ENCODE measurements at places on chromosomes 7 and 10.
A peak's percentile ranks its signal among the peaks of the same experiment; 100 is the strongest.

DNA sequence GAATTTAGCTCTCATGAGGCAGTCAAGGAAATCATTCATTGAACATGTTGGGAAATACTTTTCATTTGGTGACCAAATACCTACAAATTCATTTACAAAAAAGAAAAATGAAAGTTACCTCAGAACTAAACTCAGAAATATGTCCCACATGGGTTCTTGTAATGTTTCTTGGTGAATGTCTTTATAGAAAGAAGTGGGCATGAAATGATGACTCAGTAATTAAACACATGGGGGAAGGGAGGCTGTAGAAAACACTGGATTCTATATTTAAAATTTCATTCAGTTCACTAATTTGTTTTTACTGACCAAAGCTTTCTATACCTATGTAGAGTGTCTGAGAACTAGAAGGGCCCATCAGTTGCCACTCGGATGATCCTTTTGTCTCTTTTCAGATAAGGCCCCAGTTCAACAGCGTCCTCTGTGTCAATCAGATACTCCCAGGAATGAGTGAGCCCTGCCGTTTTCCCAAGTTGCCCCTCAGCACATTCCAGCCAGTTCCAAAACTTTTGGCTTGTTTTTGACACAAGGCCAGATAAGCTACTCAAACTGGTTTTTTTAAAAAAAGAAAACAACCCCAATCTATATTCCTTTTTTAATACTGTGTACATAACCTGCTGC lies 49.3 kb upstream of the AGBL3 start:
- DNase-seq, result no peak

DNA sequence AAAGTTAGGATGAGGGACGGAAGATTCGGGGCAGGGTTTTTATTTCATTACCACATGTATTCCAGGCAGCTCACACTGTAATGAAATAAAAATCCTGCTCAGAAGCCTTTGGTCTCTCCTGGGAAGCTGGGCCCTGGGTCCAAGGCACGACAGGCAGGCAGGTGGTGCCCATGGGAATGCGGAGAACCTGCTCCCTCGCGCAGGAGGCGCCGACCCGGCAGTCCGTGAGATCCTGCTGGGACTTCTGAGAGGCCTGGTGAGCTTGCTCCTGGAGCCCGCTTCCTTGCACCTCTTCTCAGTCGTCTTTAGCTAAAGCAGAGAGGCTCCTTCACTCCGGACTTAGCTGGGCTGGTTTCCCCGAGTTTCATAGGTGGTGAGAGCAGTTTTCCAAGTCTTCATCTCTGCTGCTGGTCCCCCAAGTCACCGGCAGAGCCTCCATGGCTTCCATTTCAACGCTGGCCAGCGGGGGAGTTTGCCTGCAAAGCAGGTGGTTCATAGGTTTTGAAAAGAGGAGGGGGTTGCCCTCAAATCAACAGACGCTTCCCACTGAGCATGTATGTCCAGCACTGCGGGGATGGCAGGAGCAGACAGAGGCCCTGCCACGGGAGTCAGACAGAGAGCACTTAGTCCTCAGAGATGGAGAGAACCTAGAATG lies 24.5 kb downstream of the IL15RA start:
- DNase-seq, result no peak

DNA sequence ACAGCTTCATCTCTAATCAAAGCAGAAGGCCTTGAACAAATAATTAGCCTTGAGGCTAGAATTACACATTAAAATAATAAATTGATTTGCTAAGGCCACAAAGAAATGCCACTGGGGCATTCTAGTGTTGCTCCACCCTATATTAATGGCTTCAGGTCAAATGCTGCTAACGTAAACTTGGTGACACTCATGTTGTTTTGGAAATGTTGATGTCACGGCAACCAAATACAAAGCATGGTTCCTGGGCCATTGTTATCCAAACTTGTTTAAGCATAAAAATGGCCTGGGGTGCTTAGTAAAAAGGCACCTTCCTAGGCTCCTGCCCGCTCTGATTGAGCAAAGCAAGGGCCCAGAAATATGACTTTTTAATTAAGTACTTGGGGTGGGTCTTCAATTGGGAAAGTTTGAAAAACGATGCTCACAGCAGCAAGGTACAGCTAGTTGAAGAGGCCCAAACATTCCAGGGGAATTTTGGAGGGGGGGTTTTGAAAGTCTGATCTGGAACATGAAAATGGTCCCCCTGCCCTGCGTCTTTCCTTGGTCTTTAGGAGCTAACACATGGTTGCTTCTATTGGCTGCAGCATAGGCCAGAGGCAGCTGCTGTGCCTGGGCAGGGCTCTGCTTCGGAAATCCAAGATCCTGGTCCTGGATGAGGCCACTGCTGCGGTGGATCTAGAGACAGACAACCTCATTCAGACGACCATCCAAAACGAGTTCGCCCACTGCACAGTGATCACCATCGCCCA lies 67.8 kb downstream of the ABCC2 start:
- DNase-seq, result no peak

DNA sequence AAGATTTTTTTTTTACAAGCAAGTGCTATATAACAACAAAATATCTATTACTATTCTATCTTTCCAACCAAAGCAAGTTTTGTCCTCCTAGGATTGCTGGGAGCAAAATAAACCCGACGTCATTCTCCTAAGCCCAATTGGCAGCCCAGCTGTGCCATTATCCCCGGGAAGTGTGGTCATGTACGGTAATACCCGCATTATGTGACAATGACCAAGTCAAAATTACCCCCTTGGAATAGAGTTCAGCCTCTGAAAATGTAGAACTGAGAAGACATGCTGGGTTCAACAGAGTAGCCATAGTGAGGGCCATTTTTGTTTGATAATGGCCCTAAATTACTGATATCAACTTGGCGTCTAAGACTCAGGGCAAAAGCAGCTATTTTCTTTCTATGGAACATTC lies 215.5 kb downstream of the LRRTM3 start:
- DNase-seq, result no peak

- peak; percentile 66 for DNase-seq
Measured at GRCh38 chr7:30321089-30321881, 36.9 kb downstream of the ZNRF2 start.

GRCh38 chr7:33916357-33917081 lies 11.2 kb downstream of the BMPER start:
- DNase-seq, result no peak

GRCh38 chr10:48251152-48251524 lies 23.4 kb downstream of the FRMPD2 start:
- no peak for DNase-seq

DNA sequence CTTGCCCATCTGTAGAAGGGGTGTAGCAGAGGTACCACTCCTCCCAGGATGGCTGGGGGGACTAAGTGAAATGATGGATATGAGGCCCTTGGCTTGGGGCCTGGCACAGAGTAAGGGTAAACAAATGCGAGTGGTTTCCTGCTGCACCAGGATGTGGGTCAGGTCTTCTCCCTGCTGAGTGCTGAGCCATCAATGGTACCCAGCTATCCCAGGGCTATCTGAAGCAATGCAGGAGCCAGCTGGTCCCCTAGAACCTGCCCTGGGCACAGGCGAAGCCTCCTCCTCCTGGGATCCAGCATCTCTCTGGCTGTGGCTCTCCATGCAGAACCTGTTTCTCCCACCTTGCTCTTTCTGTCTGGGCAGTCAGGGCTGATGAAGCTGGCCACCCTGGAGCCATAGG lies 20.9 kb upstream of the GOLGA7B start:
- no peak for DNase-seq

DNA sequence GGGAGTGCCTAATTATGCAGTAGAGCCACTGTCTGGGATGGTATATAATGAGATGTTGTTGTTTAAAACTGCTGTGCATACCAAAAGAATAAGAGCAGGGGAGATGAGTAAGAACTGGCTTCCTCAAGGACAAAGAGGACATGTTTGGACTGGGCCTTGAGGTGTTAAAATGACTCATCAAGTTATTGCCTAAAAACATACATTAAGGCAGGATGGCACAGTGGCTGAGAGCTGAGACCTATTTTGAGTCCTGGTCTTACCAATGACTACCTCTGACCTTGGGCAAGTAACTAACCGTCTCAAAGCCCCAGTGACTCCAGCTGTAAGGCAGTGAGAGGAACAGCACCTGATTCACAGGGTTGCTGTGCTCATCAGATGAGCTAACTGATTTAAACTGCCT lies 71.1 kb downstream of the CFAP58 start:
- no peak for DNase-seq

DNA sequence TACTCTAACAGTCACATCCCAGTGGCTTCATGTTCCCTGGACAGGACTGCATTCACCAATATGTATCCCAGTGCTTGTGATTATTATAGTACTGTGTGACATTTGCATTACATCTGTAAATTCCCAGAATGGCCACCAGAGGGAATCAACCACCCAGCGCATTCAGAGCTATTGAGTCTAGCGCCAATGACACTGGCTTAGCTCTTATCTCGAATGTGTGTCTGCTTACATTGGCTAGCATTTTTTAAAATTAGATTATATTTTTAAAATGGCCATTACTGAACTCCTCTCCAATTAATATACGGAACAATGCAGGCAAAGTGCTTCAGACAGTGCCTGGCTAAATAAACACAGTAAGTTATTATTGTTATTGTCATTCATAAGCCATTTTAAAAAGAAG lies 36.3 kb downstream of the TRIL start:
- DNase-seq, result peak; percentile 93

GRCh38 chr7:83469491-83469890 lies 179.4 kb downstream of the SEMA3E start:
- DNase-seq, result no peak

GRCh38 chr10:12221323-12222298 lies 25.6 kb downstream of the CDC123 start:
- no peak for DNase-seq

DNA sequence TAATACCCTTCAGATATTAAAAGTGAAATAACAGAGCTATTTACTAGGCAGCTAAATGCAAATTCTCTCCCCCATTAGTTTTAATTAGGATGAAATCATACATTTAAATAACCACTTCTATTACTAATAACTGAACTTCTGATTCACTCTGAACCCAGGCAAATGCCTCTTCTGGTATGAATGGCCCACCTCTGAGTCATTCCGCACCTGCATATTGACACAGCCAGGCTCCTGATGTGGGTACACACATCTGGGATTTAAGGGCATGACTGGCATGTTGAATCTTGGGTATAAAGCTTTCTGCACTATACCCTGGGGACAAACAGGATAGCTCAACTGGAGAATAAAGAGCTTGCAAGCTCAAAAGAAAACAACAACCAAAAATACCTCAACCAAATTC lies 140.9 kb downstream of the AUTS2 start:
- peak; percentile 91 for DNase-seq

DNA sequence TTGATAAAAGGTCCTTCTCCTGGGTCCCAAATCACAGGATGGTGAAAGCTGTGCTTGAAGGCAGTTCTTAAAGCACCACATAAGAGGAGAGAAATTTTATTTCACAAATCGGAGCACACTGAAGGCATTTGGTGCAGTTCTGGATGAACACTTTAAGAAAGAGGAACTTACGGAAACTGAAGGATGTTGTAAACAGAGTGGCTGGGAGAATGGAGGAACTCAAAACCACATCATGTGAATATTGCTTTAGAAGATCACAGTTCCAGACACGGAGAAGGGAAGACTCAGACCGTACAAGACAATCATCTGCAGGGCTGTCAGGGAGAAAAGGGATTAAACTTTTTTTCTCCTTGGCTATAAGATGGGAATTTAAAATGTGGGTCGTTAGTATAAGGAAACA lies 9.0 kb upstream of the GPR141 start:
- DNase-seq, result no peak

GRCh38 chr10:34334908-34335307 lies 480.2 kb downstream of the PARD3 start:
- DNase-seq, result no peak

- DNase-seq, result no peak
Measured at GRCh38 chr10:70890917-70891431, 2.6 kb upstream of the PCBD1 start.

GRCh38 chr10:116850058-116850611 lies 836 bp downstream of the ENO4 start:
- DNase-seq, result no peak

DNA sequence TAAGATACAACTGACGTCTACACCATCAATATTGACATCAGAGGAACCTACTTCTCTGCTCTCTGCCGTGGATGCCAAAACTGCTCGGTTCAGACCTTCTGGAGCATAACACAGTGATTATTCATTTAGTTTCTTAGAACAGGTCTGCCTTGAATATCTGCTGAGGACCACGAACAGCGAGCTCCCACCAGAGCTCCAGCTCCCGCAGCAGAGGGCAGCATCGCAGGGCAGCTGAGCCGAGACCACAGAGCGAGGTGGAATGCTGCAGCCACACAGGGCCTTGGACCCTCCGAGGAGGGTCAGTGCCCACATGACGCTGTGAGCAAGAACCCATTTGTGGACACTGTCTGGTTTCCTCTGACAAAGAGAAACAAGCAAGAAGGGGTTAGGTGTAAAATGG lies 6.8 kb downstream of the VIPR2 start:
- DNase-seq, result no peak

- DNase-seq, result no peak
Measured at GRCh38 chr10:12922117-12922900, 79.2 kb downstream of the CCDC3 start.

Measured in NAMALWA (cell line).